ENCODE measurements at places on chromosomes 5 and 9. TPM values are rescaled to one million over a fixed set of nuclear protein-coding genes. Genes with fewer than 3 reads are reported as not detected.
A peak's percentile ranks its signal among the peaks of the same experiment; 100 is the strongest.

- DNase-seq = peak; percentile 71
These were observed 121.7 kb downstream of the ICE1 start for GRCh38 chr5:5544094-5544663.

DNA sequence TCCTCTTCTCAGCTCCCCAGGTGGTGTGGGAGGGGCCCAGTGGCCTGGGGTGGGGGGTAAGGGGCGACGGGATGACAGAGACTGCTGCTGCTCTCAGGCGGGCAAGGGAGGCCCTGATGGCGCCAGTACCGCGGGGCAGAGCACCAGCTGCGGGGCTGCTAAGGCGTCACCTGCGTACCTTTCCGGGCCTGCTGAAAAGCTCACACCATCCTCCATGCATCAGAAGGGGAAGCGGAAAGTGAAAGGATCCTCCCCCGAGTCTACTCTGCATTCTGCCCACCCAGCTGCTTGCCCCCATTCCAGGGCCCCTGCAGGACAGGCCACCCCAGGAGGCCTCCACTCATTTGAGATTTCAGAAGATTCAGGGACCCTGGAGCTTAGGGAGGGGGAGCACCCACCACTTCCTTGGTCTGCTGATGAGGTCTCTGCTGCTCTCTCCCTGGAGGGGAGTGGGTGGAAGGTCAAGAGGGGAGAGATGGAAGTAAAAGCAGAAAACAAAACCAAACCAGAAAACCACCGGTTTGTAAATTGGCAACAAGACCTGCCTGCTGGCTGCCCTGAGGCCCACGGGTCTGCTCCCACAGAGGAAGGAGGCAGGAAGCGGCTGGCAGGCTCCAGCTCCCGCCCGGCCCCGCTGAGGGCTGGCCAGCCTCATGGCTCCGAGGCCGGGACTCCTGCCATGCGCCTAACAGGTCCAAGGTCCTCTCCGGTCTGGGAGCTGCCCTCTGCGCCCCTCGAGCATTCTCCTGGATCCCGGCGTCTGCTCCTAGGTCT, 33.6 kb downstream of the PRRT1B start:
- no peak for DNase-seq

- no peak for DNase-seq
These were observed 178.2 kb upstream of the ATP10B start for GRCh38 chr5:161030229-161030628.

DNA sequence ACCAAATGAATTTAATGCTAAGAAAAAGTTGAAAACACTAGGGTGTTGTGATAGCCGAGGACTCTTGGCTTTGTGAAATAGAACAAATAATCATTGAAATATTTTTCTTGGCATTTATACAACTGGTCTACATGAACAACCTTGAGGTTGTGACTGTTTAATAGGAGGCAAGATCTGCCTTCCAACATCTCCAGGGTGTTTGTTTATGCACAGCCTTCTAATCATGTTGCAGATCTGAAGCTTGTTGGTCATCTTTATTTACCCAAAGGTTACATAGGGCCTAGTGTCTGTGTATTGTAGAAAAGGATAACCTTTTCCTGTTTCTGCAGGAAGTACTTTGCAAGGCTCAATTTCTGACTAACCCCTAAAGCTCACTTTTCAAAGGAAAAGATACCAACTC, 65.2 kb upstream of the RANBP3L start:
- no peak for DNase-seq

GRCh38 chr5:134245101-134245604, 19.3 kb upstream of the PPP2CA start:
- DNase-seq = no peak

- DNase-seq = no peak
These were observed 24.0 kb upstream of the TCF7 start for GRCh38 chr5:134090522-134090921.

- no peak for DNase-seq
These were observed 78.7 kb downstream of the HSPA4 start for GRCh38 chr5:133130387-133131118.

- DNase-seq = no peak
These were observed 224.4 kb downstream of the FRMD3 start for GRCh38 chr9:83313781-83314180.

The ZFP37 gene
- total RNA-seq = 3.2 TPM

The LHX2 gene
- not detected for total RNA-seq

Data from thyroid gland (tissue), 4 donors.